ENCODE measurements at places on chromosomes 3 and 15.

- DNase-seq = no peak
Observed at GRCh38 chr15:90097475-90097874, 4.8 kb downstream of the IDH2 start.

GRCh38 chr15:43441316-43441715, 51.6 kb downstream of the TP53BP1 start:
- no peak for DNase-seq

GRCh38 chr15:72235298-72235697, 4.3 kb upstream of the PKM start:
- no peak for DNase-seq

DNA sequence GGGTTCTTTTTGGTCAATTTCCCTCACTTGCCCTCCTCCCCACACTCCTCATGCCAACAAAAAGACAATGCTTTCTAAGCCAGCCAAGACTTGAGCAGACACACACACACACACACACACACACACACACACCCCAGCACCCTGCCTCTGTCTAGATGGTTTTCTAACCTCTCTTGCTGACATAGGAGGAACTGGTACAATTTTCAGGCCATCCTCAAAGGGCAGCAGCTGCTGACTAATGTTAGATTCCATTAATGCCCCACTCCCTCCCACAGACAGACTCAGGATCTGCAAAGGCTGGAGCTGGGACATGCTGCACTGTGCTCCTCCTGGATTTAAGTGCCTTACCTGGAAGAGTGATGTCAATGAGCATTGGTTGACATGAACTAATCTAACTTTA, 438.4 kb downstream of the OCA2 start:
- DNase-seq = no peak

DNA sequence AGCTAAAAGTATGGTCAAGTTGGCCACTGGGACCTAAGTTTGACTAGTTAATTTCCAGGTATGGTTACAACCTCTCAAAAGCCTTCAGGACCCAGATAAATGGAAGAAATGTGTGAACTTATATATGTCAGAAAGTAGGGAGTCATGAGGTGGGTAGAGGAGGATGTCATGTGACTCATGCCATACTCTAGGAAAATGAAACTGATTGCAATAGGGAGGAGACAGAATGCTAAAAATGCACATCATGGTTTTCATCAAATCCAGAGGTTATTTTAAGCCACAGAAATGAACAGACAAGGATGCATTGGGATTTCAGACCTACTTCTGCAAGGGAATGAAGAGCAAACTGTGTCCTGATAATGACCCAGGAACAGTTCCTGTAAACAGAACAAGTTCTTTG, 310.0 kb downstream of the EDEM1 start:
- no peak for DNase-seq

GRCh38 chr15:60933900-60934885, 294.9 kb downstream of the RORA start:
- no peak for DNase-seq

DNA sequence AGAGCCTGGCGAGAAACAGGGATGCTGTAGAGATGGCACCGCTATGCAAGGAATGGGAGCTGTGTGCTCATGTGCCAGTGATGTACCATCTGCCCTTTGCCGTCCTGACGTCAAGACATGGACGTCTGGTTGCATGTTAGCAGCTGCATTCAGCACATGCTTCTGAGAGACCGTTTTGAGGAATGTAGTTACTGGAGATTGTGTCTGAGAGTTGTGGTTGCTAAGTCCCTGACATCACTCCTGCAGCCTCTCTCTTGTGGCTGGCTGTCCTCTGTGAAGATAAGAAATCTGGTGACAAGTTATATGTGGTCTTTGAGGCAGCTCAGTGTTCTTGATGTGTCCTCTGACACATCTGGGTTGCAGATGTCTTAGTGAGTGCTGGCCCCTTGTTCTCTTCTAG, 165.1 kb downstream of the APBA2 start:
- no peak for DNase-seq

DNA sequence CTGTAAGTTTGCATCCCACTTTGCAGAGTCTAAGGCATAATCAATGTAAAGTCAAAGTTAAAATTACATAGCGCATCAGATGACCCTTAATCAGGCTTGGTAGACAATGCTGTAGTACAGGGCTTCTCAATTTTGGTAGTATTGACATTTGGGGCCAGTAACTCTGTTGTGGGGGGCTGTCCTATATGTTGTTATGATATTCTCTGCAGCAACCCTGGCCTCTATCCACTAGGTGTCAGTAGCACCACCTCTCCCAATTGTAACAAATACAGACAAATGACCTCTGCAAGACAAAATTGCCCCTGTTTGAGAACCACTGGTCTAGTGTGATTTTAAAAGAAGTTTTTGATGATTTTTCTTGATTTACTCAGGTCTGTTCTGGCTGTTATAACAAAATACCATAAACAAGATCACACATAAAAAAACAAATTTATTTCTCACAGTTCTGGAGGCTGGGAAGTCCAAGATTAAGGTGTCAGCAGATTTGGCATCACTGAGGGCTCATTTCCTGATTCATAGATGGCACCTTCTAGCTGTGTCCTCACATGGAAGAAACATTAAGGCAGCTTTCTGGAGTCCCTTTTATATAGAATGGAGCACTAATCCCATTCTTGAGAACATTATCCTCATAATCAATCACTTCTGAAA, 37.6 kb upstream of the SLC9A9 start:
- peak; percentile 0 for DNase-seq

GRCh38 chr3:25910997-25911396, 121.1 kb downstream of the OXSM start:
- DNase-seq = peak; percentile 21

DNA sequence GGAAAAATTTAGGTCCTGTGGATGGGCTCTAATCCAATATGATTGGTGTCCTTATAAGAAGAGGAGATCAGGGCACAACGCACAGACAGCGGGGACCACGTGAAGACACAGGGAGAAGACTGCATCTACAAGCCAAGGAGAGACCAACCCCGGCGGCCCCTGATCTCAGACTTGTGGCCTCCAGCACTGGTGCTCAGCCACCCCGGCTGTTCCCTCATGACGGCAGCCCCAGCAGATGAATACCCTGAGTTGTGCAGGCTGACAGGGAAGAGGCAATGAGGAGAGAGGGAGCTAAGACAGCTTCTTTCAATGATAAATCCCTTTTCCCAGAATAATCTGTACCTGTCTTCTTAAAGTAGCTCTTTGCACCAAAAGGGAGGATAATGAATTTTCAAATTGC, 33.3 kb upstream of the CGNL1 start:
- DNase-seq = no peak

DNA sequence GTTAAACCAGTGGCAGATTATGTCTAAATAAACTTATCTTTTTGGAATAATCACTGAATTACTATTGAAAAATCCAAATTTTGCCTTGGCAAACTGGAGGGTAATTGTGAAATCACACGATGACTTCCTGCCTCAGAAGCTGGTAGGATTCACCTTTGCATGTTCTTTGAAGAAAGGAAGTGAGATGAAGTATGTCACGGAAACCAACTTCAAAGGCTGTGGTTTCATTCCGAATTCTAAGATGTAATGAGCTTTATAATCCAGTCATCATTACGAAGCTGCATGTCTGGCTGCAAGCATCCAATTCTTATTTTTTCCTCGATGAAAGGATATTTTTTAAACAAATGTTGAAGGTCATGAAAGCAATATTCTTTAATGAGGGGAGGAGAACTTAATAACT, 15.0 kb upstream of the ZBED2 start:
- DNase-seq = no peak

GRCh38 chr3:184155644-184156521, 706 bp downstream of the DVL3 start:
- no peak for DNase-seq

DNA sequence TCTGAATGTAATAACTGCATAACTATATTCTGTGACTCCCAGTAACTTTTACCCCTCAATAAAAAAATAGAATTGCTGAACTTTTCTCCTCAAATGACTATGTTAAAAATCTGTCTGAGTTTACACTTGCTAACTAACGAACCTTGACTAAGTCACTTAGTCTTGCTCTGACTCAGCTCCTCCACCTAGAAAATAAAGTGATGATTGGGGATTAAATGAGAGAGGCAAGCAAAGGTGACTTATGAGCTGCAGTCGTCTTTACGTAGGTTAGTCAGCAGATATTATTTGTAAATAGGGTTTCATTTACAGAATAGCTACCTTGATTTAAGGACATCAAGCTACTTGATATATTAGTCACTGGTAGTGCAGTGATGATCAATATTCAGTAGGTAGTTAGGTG, 476.9 kb downstream of the MECOM start:
- no peak for DNase-seq

- no peak for DNase-seq
Observed at GRCh38 chr3:132405609-132406299, 11.5 kb upstream of the DNAJC13 start.

DNA sequence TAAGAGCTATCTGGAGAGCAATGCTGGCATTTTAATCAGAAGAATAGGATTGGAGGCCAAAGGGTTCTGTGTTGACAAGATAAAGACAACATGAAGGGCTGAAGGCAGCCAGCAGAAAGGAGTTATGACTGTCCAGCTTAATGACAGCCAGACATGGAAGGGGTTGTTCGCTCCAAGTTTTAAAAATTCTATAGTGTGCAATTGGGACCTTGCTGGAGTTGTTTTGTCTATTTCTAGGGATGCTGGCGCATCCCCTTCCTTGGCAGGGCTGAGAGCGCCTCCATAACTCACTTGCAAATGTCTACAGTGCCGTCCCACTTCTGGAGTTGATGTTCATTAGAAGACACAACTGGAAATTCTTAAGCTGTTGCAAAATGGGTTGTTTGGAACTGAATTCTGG, 200.7 kb downstream of the TLE3 start:
- no peak for DNase-seq

DNA sequence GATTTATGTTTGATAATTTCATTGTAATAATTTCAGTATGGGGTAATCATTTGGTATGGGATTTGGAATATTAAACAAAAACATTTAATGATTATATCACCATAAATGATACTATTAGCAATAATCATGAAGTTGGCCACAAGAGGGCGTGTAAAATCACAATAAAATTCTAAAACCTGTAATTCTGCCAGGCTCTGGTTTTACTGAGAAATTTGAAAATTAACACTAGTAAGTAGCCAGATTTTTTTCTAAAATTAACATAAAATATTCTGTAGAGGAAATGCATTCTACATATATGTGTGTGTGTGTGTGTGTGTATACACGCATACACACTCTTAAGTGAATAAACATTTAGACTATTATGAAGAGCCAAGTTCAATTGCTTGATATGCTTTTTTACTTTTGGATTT, 40.5 kb downstream of the FEZF2 start:
- no peak for DNase-seq

DNA sequence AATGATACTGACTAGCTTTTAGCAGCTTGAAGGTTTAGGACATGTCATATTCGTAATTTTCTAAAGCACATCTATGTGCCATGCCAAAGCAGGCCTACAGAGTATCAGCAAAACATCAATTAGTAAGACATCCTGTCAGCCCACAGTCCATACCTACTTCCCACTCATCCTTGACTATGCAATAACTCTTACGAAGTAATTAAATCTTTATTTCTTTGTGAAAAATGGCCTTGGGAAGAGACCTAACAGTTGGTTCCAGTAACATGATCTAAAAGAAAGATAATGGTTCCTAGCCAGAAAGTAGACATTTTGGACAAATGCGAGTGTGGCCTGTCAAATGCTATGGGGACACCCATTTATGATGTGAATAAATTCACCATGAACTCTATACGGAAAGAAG, 172.6 kb upstream of the TNIK start:
- no peak for DNase-seq

- no peak for DNase-seq
Observed at GRCh38 chr3:98994128-98994762, 92.8 kb upstream of the DCBLD2 start.

DNA sequence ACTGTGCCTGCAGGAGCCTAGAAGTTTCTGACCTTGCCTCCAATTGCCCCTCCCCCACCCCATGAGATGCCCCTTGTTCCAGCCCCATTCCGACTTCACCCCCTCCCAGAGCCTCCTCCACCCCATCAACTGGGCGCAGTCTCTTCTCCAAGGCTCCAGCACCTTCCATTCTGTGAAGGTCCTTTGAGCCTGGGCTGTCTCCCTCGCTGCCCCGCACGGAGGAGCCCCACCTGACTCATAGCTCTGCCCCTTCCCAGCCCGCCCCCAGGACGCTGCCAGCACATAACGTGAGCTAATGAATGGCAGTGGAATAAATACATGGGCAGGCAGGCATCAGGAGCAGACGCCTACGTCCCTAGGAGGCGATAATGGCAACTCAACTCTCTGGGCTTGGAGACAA, 113.1 kb downstream of the NUP210 start:
- no peak for DNase-seq

DNA sequence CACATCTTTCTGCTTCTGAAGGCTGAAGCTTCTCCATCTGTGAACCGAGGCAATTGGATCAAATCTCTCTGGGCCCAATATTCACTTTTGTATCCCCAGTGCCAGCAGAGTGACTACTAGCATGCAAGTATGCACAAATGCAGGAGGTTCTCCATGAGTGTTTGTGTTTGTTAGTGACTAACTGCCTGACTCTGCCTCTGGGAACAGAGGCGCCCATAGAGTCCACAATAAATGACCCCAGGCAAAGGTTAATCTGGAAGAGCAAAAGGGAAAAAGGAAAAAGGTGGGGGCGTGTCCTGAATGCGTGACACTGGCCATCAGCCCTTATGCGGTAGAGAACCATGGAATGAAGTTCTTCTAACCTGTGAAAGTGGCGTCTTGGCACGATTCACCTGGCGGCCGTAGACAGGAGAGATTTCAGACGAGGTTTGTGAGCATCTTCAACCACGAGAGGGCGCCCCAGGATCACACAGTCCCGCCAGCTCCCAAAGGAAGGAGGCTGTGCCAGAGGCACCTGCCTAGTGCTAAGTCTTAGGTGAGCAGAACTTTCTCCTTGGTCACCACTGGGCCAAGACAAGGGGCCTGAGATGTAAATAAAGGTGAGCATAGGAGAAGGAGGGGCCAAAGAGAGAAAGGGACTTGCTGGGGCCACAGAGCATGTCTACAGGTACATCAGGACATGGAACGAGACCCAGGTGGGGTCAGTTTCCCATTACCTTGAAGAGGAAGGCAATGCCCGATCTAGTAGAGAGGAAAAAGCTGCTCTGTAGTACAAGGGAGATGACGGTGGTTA, 44.2 kb downstream of the RBPMS2 start:
- peak; percentile 68 for DNase-seq

- no peak for DNase-seq
Observed at GRCh38 chr3:194332858-194333211, 18.3 kb downstream of the CPN2 start.

DNA sequence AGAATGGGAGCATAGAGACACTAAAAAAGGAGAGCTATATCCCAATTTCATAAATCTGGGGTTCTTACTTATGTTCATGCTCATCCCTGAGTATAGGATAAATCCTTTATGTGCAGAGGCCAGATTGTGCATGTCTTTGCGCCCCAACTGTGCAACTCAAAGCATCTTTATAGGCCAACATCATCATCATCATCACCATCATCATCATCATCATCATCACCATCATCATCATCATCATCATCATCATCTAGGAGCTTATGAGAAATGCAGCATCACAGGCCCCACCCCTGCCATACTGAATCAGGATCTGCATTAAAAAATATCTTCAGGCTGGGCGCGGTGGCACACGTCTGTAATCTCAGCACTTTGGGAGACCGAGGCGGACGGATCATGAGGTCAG, 45.5 kb downstream of the DPPA2 start:
- no peak for DNase-seq

Measured in stimulated activated CD4-positive, alpha-beta T cell treated with anti-CD3 and anti-CD28 coated beads, Interleukin-1b, Interleukin-23, amount 100 ng/mL, for 1 hour (primary cell).